ENCODE measurements at places on chromosomes 2 and 18.

DNA sequence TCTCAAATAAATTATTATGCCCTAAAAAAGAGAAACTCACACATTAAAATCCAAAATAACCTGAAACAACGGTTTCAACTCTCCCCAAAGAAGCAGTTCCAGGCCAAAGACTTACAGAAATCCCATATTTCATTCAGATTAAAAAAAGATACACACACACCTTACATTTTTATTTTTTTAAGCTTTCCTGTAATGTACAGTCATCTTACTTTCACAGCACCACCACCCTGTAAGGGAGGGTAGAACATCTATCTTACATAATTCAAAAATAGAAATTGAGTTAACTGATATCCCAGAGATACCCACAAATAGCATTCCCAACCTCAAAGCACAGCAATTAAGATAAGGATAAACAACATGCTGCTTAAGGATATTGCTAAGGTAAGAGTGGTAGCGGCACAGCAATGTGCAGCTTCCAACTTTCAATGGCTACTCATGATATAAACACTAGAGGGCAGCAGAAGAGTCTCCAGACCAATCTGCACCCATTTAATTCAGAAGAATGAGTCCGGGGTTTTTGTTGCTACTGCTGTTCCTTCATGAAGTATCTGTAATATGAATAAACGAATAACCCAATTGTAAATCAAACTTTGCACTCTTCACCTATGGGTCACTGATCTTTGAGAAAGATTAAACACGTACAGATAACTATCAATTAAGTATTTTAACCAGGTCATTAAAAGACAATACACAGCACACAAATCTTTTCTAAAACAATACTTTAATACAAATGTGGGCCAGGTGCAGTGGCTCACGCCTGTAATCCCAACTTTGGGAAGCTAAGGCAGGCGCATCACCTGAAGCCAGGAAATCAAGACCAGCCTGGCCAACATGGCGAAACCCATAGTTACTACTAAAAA lies 11.3 kb downstream of the GFPT1 start:
- DNase-seq = no peak

- no peak for DNase-seq
These were observed 69.2 kb downstream of the AP1S3 start for GRCh38 chr2:223768179-223768578.

- DNase-seq = no peak
These were observed 146.5 kb downstream of the NCKAP5 start for GRCh38 chr2:133421516-133422324.

- DNase-seq = no peak
These were observed 58.0 kb downstream of the FARP2 start for GRCh38 chr2:241413929-241414580.

- no peak for DNase-seq
These were observed 81.6 kb downstream of the PMS1 start for GRCh38 chr2:189865826-189866225.

DNA sequence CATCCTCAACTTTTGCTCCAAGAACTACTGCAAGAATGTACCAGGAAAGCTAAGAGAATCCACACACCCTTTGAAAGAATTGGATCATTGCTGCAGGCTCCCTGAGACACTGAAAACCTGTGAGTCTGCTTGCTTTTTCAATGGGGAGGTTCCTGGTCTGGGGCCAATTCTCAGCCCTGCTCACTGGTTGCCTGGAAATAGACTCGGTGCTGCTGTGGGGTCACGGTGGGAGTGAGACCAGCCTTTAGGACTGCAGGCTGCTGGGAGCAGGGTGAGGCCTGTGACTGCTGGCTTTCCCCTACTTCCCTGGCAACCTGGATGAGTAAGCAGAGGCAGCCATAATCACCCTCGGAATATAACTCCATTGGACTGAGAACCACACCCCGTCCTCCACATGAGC lies 569.3 kb downstream of the DPP10 start:
- no peak for DNase-seq

- no peak for DNase-seq
These were observed 8.6 kb downstream of the KLF7 start for GRCh38 chr2:207157162-207157481.

DNA sequence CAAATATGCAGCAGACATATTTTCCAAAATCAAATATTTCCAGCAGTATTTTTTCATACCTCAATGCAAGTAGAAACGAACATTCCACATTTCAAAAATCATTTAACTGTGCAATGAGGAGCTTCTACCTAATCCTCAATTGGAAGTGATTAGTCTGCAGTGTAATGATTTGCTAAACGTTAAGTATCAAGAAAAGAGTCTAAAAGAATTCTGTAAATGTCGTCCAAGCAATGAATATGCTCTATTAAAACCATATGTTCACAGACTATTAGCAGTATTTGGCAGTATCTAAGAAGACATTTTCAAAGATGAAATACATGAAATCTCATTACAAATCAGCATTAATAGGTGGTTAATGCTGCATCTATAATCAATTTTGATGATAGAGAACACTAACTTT lies 15.9 kb downstream of the DYM start:
- no peak for DNase-seq

- no peak for DNase-seq
These were observed 9.2 kb upstream of the MAP4K4 start for GRCh38 chr2:101688261-101688660.

DNA sequence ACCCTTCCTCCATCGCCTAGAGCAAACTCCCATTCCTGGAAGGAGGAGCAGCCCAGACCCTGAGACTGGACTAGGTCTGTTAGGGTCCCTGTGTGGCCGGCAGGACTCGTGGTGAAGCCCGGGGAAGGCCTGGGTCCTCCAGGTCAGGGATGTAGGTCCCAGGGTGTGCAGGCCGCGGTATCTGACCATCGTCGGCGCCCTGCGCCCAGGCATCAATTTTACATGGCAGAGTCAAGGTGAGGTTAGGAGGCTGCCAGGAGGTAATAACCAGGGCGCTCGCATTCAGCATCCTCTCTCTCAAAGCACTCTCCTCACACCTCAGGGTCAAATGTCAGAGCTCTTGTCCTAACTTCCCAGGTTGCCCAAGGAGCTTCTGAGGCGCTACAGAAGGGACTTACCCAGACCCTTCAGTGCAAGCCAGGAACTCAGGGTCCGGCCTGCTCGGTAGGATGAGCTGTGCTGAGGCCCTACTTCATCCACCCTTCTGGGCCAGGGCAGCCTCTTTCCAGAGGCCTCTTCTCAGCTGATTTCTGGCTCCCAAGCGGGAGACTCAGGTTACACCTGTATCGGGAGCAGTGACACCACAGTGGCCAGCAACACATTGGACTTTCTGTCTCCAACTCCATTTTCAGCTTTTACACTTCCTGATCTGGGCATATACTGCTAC lies 628 bp downstream of the SH2D6 start:
- DNase-seq = no peak

DNA sequence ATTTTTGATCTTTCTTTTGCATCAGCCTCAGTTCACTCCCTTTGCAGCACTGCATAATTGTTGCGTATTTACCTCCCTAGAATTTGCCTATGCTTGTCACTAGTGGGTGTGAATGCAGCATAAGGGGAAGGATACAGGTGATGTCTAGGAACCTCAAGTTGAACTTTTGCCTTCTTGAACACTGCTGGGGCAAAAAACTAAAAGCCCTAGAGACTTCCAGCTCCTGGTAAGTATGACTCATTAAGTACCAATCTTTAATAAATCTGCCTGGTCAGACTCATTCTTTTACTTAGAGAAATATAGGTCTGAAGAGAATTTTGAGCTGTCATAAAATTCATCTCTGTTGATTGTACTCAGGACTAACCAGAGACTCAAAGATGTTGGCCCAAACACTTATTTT lies 547.3 kb upstream of the FANCL start:
- DNase-seq = no peak

- no peak for DNase-seq
These were observed 224.8 kb downstream of the SOCS6 start for GRCh38 chr18:70513502-70514171.

- DNase-seq = no peak
These were observed 127.7 kb downstream of the DYSF start for GRCh38 chr2:71581026-71581425.

DNA sequence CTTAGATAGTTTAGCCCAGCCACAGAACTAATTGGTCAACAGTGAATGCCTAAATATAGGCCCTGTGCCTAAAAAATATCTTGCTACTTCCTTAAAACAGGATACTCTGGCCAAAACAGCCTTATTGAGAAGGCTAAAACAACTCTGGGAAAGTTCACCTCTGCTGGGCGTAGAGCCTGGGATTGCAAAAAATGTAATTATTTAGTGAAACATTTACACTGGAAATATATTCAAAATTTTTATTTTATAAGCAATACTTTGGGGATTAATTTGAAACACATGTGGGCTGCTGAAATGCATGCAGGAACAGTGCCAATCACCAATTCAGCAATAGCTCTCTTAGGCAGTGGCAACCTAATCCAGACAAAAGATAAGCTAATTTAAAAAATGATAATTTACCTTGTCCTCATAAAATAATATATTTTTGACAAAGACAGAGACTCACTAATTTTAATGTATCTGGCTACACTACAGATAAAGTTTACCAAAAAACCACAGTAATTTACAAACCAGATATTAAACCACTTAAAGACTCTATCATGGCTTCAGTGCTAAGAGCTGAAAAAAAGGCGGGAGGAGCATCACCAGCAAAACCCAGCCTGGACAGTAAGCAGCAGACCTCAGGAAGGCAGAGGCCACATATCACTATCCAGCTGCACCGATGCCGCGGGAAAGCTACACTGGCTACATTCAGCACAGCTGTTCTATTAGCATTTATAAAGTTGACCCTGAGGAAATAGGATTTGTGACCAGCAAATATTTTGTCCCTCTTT lies 18.5 kb downstream of the TRAK2 start:
- DNase-seq = no peak

GRCh38 chr2:15059870-15060512 lies 427.5 kb downstream of the LRATD1 start:
- no peak for DNase-seq

- no peak for DNase-seq
These were observed 103.8 kb upstream of the CDC42EP3 start for GRCh38 chr2:37774976-37775907.

GRCh38 chr2:7930800-7931635 lies 750.8 kb upstream of the ID2 start:
- DNase-seq = no peak

DNA sequence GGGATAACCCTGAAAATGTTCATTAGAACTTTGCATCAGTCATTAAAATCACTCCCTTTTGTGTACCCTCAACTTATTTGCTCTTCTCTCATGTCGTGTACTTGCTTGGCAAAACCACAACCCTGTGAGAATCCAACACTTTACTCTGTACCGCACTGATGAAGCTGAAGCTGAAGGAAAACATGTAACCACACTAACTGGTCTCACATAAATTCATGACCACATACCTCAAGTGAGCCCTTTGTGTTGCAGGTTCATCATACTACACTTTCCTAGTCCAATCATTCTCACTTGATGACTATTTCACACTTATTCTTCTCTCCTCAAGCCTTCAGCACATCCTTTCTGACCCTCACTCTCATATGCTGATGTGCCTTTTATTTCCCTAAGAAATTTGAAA lies 175.4 kb downstream of the DPP4 start:
- DNase-seq = no peak

- no peak for DNase-seq
These were observed 61.0 kb downstream of the TBC1D8 start for GRCh38 chr2:101089942-101090799.

GRCh38 chr2:207670887-207671286 lies 40.6 kb upstream of the CCNYL1 start:
- no peak for DNase-seq

DNA sequence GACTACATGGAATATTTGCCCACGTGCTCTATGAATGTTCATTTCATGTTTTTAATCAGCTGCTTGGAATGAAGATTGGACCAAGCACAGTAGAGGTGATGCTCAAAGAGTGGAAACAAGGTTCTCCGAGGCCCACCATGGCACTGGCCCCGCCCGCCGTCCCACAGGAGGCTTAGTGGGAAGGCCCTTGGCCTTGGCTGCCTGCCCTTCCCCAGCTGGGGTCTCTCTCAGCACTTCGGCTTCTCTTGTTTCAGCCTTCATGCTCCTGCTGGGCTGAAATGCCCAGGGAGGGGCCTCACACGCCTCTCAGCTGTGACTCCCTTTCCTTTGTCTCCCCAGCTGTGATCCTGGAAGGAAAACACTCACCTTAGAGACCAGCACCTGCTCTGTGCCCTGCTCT lies 833.2 kb downstream of the GALR1 start:
- no peak for DNase-seq

DNA sequence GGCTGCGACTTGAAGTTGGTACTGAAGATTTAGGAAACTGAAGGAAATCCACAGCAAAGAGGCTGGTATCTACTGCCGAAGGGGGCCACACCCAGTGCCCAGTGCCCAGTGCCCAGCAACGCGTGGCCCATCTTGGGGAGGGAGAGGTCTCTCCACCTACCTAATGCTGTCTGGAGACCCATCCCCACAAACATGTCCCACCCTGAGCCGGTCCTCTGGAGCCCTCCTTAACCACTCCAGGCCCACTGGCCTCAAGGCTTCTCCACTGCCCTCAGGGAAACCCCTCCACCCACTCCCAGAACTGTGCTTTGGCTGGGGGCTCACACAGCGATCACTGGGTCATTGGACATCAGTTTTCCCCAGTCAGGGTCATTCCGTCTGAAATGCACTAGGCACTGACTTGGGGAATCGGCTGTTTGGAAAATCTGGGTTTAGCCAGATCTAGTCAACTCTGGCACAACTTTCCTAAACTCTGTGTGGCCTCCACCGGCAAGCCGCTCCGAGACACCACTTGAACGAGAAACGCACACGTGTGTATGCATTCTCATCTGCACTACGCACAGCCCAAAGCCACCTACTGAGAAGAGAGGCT lies 20.1 kb downstream of the GPR55 start:
- DNase-seq = no peak

DNA sequence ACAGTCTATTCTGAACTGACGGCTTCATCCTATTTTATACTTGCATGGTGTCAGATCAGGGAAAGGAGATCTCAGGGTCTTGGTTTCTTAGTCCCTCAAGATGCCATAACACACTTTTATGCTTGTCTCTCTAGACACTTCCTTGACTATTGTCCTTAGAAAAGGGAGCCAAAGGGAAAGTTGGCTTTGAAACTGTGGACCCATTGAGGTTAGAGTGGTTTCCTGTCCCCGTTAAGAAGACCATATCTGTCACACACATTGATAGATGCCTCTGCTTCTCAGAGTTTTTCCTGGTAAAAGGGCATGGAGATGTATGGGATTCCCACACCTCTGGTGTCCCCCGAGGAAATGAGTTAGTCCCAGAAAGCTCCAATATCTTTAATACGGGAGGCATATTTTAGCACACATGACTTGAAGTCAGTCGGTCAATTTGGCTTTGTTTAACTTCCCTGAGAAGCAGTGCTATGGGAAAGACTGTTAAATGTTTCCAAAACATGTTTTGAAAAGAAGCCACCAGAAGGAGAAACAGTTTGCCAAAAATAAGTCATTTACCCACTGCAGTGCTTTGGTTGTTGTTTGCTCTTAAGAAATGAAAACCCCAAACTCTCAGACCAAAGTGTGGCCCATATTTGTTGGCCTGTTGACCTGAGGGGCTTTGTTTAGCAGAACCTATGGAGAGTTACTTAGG lies 133.4 kb upstream of the CXCR4 start:
- no peak for DNase-seq

All from stimulated activated CD4-positive, alpha-beta T cell treated with anti-CD3 and anti-CD28 coated beads, Interleukin-1b, Interleukin-23, amount 100 ng/mL, for 24 hours (primary cell).